CD4-positive, alpha-beta T cell (primary cell): ENCODE measurements at places on chromosomes 6 and 20.

GRCh38 chr6:105493736-105494135, 90.9 kb upstream of the PREP start:
- no peak for DNase-seq

DNA sequence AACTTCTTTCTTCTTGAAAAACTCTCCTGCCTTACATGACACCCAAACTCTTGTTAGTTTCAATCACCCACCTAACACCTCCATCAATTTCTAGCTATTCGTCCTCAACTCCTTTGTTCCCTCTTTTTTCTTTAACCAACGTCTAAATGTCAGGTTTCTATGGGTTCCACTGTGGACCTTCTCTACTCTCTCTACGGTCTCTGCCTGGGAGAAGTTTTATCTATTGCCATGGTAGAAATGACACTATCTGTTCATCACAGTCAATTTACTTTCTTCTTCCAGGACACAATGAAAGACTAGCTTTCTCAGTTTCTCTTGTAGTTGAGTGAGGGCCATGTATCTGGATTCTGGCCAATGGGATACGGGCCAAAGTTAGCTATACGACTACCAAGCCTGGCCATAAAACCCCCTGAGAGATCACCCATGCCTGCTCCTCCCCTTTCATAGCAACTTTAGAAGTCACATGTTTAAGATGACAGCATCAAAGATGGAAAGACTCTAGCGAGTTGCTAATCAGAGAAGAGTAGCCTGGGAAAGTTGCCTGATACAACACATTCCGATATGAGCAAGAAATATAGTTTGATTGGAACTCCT, 17.9 kb downstream of the RNGTT start:
- DNase-seq: no peak

DNA sequence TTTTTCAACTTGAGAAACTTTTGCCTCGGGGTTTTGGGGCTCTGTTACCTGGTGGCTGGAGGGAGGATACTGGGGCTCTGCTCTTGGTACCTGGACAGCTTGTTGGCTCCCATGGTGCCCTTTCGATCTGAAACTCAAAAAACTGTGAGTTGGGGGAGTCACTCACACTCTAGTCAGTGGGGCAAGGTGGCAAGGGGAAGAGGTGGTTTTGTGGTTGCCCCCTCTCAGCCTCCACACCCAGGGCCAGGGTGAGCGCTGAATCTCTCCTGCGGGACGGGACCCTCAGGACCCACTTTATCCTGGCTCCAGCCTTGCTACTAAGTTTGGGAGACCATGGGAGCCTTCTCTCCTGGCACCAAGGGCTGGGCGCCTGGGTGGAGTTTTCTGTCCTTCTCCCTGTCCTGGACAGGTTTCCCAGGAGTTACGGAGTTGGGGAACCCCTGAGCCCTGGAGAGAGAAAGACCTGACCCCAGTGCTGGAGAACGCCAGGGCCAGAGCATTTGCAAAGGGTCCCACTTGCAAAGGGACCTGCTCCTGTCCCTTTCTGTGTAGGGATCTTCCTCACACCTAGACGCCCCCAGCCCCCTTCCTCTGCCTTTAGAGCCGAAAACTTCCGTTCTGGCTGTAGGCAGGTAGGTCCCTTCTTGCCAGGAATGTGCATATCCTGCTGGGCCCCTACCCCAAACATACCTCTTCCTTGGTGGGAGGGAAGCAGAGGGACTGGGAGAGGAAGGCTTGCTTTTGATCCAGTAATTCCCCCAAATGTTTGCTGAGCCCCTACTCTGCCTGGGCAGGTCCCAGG, 2.9 kb downstream of the FOXP4 start:
- no peak for DNase-seq

DNA sequence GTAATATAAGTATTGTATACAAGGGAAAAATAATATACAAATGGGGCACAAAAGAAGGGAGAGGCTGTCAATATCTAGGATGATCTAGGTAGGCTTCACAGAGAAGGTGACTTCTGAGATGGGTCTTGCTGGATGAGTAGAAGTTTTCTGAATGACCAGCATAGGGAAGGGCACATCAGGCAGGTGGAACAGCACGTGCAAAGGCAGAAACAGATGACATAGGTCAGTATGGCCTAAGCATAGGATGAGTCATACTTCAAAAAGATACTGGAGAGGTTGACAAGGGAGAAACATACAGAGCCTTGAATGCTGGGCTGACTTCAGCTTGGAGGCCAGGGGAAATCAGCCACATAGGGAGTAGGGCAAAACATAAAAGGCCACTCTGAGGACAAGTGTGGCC, 31.9 kb upstream of the SIRPA start:
- DNase-seq: no peak

DNA sequence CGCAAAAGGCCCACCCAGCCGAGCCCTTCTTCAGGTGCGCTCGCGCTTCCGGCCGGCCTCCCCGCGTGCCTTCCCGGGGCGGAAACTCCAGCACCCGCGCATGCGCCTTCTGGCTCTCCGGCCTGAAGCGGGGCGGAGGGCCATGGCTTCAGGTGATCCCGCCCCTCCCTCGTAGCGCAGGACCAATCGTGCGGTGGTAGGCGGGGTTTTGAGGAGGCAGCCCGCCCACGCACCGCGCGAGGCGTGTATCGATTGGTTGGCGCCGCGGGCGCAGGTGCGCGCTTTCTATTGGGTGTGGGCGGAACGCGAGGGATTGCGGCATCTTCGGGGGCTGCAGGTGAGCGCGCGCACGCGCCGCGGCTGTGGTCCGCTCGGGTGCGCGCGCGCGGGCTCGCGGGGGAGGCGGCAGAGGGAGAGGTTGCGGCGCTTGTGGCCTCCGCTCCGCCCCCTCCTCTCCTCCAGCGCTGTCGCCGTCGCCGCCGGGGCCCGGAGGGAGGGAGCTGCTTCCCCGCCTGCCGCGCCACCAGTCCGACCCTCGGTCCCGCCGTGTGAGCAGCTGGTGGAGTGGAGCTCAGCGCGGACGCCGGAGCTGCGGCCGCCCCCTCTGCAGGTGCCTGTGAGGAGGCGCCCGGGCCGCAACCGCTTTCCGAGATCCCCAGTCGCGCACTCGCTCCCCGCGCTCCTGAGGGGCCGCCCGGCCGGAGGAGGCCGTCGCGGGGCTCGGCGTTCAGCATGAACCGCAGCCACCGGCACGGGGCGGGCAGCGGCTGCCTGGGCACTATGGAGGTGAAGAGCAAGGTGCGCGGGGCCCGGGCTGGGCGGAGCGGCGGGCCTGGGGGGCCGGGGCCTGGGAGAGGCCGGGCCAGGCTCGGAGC, at the start of gene PARD6B:
Gene PARD6B (plus strand): TSS at position 526 of the 875 bp plus-strand sequence. CDS start 207 bp downstream, at position 733.
- peak; percentile 100 for DNase-seq

GRCh38 chr6:13484827-13485226, 2.6 kb downstream of the GFOD1 start:
- no peak for DNase-seq

DNA sequence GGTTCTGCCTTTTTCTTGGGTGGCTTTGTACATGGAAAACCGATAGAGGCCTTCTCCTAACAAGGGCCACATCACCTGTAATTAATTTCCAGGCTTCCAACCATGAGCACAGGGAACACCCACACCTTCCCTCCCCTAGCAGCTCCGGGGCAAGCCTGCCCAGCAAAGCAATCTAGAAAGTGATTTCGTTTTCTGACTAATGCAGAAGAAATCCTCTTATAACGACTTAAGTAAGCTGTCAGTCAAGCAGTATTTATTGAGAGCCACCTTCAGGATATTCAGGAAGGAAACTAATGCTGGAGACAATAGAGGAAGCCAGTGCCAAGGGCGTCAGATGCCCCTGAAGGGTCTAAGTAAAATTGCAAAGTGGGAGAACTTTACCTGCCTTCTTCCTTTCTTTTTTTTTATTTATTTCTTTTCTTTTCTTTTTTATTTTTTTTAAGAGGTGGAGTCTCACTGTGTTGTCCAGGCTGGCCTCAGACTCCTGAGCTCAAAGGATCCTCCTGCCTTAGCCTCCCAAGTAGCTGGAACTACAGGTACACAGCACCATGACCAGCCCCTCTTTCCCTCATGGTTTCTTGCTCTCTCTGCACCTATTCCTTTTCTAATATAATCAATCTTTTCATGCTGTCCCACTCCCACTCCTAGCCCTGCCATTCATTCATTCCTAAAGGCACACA, 67.5 kb upstream of the MBOAT1 start:
- DNase-seq: no peak

GRCh38 chr6:166365221-166365620, 17.5 kb downstream of the MPC1 start:
- no peak for DNase-seq

DNA sequence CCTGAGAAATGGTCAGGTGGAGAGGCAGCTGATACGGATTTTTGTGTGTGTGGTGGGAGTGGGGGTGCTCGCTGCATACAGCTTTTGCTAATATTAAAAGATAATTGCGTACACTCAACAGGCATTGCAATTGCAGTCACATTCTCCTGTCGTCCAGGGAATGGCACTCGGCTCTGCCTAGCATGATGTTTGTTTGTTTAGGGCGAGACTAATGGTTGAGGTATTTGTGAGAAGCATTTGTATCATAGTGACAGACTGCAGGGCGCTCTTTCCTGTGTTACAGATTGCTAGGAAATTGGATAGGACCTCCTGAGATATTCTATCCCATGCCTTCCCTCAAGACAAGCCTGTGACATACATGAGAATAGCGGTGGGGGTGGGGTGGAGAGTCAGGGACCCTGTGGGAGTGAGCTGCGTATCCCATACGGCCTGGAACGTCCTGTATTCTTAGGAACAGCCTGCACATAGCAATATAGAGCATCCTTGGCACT, 207.4 kb downstream of the SOX4 start:
- no peak for DNase-seq
